Central memory CD4-positive, alpha-beta T cell (primary cell): ENCODE measurements at places on chromosomes 5 and 9.

DNA sequence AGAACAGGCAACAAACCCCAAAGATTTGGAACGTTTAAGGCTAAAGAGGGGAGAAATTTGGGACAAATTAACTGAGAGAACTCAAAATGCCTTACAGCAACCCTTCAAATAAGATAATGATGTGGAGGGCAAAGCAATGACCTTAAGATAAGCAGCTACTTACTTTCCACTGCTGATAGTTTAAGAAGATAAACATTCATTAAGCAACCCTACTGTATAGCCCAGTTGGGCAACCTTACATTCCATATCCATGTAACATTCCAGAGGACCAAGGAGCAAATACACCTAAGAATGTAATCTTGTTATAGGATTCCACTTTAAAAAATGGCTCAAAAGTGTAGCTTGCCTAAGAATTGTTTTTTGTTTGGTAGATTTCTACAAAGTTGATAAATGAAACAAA, 14.8 kb downstream of the ETF1 start:
- DNase-seq, result no peak

DNA sequence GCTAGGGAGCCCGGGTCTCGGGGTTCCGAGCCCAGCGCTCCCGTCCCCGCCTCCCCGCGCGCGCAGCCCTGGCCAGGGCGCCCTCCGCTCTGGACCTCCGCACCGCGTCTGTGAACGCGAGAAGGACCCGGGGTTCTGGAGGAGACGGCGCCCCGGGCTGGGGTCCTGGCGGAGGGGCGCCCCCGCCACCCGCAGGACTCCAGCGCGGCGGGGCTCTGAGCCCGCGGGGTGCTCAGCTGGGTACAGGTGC, 431 bp downstream of the TMOD1 start:
- DNase-seq, result no peak

- DNase-seq, result no peak
Measured at GRCh38 chr5:178289438-178289837, 56.8 kb upstream of the PHYKPL start.

GRCh38 chr5:169837686-169838085, 142.6 kb downstream of the INSYN2B start:
- no peak for DNase-seq

DNA sequence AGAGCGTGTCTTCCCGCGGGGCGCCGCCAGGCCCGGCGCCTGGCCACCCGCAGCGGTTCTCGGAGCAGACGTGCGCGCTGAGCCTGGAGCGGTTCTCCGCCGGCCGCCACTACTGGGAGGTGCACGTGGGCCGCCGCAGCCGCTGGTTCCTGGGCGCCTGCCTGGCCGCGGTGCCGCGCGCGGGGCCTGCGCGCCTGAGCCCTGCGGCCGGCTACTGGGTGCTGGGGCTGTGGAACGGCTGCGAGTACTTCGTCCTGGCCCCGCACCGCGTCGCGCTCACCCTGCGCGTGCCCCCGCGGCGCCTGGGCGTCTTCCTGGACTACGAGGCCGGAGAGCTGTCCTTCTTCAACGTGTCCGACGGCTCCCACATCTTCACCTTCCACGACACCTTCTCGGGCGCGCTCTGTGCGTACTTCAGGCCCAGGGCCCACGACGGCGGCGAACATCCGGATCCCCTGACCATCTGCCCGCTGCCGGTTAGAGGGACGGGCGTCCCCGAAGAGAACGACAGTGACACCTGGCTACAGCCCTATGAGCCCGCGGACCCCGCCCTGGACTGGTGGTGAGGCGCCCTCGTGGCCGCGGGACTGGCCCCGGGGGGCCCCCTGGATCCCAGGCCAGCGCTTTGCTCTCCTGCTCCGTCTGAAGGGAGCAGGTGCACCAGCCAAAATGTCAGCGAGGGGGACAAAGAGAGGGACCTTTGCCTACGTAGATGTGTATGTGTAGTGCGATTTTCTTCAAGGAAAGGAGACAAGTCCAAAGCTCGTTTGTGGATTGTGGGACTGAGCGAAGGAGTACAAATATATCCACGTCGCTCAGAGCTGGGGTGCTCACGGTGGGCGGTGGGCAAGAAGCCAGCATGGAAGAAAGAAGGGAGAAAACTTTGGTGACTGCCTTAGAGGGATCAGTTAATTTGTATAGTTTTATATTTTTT, 19.5 kb downstream of the BTNL9 start:
- DNase-seq, result no peak

DNA sequence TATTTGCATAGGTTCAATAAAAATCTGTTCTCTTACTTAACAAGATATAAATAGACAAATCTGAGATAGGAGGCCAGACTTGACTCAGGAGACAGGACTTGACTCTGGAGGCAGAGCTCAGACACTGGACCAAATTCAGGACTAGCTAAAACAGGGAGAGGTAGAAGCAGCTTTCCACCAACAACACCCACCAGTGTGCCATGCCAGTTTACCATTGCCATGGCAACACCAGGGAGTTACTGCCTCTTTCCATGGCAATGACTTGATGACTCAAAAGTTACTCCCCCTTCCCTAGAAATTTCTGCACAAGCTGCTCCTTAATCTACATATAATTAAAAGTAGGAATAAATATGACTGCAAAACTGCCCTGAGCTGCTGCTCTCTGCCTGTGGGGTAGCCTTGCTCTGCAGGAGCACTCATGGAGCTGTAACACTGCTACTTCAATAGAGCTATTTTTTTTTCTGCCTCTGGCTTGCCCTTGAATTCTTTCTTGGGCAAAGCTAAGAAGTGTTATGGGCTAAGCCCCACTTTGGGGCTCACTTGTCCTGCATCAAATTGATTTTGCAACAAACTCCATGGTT, 473.0 kb downstream of the PLK2 start:
- DNase-seq, result no peak

- DNase-seq, result no peak
Measured at GRCh38 chr9:134318481-134318891, 7.8 kb upstream of the RXRA start.

DNA sequence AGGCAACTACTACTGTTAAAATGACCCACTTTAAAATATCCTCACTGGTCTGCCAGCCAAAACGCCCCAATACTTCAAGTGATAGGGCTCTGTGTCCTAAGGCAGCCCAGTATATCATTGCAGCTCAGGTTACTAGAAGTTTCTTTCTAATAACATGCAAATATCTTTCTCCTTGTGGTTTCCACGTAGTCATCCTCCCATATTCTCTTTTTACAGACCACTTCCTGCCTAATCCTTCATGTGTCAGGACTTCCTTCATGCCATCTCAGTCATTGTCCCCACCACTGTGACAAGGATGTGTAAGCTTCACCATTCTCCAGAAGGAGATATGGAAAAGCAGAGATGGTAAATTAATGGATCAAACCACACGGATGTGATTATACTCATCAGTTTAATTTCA, 813.7 kb downstream of the MAT2B start:
- DNase-seq, result no peak

GRCh38 chr9:124010665-124011321, 775 bp upstream of the LHX2 start:
- DNase-seq, result no peak

- DNase-seq, result no peak
Measured at GRCh38 chr9:33878691-33879366, 61.9 kb downstream of the UBE2R2 start.

DNA sequence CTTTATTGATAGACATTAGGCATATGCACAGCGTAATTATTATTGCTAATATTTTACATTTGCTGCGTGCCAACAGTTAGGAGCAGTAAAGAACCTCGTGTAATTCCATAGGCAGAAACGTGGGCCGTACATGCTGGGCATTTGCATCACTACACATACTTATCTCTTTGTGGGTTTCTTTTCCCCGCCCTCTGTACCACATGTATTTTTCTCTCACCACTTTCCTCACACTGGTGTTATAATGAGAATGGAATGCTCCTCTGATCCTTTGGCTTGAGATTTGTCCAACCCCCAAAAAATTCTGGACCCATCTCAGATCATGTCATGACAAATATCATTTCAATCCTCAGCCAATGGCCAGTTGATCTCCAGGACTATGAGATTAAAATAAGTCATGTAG, 1952.6 kb upstream of the WWC1 start:
- no peak for DNase-seq

GRCh38 chr5:96220610-96221390, 212.2 kb downstream of the PCSK1 start:
- no peak for DNase-seq

- no peak for DNase-seq
Measured at GRCh38 chr9:12813960-12814876, 39.4 kb downstream of the LURAP1L start.

- no peak for DNase-seq
Measured at GRCh38 chr5:112686675-112687074, 51.0 kb upstream of the APC start.

DNA sequence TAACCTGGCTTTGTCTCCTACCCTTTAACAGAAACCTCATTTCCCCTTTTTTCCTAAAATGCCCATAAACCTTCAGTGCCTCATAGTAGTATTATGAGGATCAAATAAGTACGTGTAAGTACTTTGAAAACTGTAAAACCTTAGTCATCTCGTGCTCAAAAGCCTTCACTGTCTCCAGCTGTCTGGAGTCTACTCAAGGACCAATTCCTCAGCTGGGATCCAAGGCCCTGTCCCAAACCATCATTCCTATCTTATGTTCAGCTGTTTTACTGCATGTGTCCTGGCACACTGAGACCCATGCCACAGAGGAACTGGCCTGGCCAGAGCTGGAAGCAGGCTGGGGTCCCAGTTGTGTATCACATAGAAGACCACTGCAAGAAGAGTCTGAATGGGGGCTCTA, 15.9 kb downstream of the ADAMTSL1 start:
- no peak for DNase-seq

DNA sequence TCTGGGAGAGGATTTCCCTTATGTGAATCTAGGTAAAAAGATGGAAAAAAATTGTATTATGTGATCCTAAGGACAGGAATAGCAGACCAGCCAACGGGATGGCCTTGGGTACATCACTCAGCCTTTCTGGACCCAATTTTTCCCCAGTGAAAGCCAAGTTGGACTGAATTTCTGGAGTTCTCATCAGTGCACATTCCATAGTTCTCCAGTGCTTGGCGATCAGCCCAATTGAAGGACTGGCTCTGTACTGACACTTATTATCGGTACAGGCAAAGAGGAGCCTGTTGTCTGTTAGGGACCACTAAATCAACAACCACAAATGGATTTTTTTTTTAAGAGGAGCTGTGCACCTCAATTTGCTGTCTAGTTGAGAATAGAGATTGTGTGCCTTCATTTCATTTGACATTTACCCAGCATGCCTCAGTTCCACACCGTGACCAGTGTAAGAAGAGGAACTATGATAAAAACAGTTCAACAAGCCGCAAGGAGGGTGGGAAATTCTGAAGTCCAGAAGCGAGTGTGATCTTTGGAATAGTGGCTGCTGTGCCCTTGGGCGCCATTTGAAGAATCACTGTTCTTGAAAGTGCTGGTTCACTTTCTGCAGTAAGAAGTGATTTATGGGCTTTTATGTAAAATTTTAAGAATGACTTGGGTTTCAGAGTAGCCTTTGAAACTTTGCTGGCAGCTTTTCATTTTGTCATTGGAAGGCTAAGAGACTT, 8.0 kb downstream of the ARL10 start:
- DNase-seq, result no peak

DNA sequence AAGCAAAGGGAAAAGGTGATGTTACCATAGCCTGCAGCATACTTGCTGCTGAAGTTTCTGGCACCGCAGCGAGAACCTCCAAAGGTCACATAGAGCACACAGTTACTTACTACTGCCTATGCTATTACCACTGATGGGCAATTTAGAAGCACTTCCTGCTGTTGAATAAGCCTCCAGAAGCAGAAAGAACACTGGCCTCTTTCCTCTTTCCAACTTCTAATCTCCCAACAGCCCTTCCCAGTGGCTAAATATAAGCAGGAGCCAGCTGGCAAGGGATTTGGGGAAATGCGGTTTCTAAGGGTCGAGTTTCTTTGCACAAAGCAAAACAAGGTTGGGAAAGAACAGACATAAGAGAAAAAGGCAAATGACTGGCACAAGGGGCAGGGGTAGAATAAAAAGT, 669.2 kb upstream of the ACO1 start:
- no peak for DNase-seq

DNA sequence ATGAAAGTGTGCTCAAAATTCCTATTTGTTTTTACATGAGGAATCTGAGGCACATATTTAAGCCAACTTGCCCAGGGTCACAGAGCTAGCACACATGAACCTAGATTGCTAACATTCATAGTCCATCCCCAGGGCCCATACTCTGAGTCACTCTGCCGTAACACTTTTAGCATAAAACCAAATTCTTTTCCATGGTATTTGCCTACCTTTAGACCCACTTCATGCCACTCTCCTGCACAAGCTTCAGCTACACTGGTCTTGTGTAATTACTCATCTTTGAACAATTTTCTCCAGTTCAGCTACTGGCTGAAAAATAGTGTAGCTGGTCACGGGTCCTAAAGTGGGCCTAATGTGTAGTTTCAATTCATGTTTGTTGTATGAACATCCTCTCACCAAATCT, 200.7 kb downstream of the SLC12A2 start:
- DNase-seq, result no peak

DNA sequence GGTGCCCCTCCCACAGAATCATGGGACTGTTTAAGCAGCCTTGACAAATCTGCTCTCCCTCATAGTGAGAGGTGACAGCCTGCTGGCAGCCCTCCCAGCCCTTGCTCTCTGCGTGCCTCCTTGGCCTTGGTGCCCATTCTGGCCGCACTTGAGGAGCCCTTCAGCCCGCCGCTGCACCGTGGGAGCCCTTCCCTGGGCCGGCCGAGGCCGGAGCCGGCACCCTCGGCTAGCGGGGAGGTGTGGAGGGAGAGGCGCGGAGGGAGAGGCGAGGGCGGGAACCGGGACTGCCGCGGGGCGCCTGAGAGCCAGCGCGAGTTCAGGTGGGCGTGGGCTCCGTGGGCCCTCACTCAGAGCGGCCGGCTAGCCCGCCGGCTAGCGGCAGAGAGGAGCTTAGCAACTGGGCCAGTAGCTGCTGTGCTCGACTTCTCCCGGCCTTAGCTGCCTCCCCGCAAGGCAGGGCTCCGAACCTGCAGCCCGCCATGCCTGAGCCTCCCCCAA, 125.9 kb upstream of the MYO10 start:
- DNase-seq, result no peak

- DNase-seq, result no peak
Measured at GRCh38 chr5:159262472-159262858, 625 bp upstream of the UBLCP1 start.

DNA sequence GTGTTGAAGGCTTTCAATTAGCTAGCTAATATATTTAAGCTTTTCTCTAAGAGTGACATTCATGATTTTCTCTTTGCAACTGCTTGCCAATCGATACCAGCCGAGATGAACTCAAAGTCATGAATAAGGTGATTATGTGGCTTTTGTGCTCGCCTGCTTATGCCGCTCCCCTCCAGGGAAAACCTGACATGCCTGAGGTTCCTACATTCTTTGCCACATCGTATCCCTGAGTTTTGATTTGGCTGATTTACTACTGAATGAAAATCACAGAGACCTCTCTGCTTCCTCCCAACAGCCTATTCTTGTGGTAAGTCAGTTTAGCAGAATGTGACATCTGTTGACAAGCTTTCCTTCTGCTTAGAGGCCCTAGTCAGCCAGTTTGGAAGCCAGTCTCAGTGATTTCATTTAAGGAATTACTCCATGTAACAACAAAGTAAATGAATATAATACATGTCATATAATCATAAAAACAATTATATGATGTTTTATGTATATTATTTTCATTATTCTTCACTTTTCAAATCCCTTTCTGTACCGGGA, 513.4 kb downstream of the CSNK1G3 start:
- no peak for DNase-seq

GRCh38 chr9:72006501-72006900, 53.9 kb downstream of the C9orf57 start:
- DNase-seq, result no peak
